ENCODE measurements at places on chromosomes 5 and 9.

DNA sequence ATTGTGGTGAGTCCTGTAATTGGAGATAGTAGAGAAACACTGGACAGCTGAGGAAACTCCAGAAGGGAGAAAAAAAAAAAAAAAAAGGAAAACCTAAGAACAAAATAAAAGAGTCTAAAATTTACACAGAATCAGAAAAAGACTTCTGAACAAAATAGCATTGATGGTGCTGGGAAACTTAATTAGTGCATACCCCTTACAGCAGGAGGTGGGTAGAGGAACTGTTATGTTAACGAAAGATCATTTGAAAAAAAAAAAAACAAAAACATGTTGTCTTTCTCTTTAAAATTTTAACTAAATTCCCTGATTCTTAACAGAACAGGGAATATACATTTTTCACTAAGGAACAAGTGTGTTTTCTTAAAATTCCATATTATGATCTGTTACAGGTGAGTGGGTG, 11.6 kb upstream of the MTX3 start:
- no peak for DNase-seq

GRCh38 chr5:102222772-102223171, 73.3 kb downstream of the SLCO4C1 start:
- no peak for DNase-seq

GRCh38 chr9:20981486-20981885, 50.0 kb downstream of the HACD4 start:
- no peak for DNase-seq

- DNase-seq, result no peak
These were observed 56.0 kb downstream of the RAD23B start for GRCh38 chr9:107338911-107339659.

DNA sequence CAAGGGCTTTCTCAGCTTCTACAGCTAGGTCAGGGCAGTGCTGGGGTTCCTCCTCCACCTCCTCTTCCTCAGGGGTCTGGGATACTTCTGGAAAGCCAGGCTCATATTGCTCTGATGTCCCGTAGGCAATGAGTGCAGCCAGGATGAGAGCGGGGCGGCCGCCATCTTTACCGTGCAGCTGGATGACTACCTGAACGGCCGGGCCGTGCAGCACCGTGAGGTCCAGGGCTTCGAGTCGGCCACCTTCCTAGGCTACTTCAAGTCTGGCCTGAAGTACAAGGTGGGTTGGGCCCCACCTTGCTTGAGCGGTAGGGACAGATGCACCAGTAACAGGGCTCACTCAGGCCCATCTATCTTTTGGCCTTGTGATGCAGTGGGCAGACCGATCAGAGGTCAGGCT, 34.8 kb downstream of the GSN start:
- DNase-seq, result no peak

DNA sequence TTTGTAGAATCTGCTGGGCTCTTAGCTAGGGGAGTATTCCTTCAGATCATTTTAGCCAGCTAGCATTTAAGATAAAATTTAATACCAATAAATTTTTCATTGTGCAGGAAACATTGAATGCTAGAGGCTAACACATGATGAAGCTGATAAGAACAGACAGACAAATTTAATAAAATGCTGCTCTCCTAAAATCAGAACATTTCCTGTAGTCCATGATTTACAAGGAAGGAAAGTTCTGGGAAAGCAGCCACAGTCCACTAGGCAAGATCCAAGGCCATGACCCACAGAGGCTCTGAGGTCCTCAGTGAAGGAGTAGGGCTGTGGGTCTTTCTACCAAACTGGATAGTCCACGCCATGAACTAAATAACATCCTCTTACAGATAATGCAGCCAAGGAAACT, 253.0 kb downstream of the ICE1 start:
- DNase-seq, result no peak

GRCh38 chr5:88732181-88732633, 150.8 kb downstream of the MEF2C start:
- peak; percentile 92 for DNase-seq

GRCh38 chr5:139637438-139638089, 10.6 kb upstream of the CXXC5 start:
- no peak for DNase-seq

- no peak for DNase-seq
These were observed 7.4 kb downstream of the FAM163B start for GRCh38 chr9:133601746-133602145.

DNA sequence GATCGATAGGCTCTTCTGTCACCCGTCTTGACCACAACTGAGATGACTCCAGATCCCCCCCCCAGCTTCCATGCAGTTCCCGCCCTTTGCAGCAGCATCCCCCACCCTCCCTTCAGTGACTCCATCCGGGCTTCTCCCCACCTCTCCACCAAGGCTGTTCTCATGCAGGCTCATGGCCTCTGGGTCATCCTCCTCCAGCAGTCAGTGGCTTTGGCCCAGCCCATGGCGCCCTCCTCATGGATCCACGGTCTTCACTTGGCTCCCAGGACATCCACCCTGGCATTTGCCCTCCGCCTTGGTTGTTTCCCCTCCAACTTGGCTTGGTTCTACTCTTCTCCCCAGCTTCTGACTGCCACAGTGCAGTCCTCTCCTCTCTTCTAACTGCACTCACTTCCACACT, 96.7 kb upstream of the RUFY1 start:
- DNase-seq, result no peak

GRCh38 chr5:80010754-80011392, 19.8 kb upstream of the MTX3 start:
- no peak for DNase-seq

GRCh38 chr9:95572381-95573151, 55.8 kb upstream of the PTCH1 start:
- no peak for DNase-seq

DNA sequence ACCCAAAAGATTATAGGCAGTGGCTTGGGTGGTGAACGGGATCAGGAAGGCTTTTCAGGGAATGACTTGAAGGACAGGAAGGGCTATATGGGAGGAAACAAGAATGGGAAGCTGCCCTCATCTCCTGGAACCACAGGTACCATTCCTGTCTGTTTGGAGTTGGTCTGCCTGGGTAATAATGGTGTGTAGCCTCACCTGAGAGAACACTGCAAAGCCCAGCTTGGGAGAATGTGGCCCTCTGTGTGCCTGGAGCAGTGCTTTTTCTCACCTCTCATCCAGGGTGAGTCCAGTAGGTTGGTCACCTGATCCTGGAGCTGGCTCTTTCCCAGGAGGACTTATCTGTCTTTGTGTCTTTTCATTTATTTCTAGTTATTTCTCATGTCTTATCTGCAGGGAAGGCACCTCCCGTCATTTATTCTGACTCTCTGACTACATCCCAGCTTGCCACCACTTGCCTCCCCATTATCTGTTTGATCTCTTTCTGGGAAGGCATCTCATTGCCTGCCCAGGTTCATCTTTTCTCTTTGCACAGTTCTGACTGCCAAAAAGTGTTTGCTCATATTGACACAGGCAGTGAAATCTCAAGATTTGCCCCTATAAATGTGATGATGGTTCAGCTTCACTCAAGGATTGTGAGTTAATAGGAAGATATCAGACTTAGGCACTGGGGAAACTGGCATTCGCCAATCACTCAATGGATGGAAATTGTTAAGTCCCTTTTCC, 22.5 kb upstream of the OR2S2 start:
- no peak for DNase-seq

DNA sequence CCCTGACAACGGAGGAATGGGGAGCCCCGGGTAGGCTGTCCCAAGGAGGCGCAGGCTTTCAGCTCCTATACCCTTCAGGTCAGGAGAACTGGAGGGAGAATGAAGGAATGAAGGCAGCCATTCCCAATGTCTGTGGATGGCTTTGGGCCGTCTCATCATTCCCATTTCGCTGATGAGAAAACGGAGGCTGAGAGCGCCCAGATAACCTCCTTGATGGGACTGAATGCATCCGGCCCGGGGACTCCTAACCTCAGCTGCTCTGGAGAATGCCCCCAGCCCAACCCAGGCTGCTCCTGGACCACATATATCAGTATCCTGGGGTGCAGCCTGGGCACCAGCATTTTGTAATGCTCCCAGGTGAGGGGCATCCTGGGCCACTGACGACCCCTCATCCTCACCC, 52.6 kb upstream of the RNU6ATAC start:
- no peak for DNase-seq

DNA sequence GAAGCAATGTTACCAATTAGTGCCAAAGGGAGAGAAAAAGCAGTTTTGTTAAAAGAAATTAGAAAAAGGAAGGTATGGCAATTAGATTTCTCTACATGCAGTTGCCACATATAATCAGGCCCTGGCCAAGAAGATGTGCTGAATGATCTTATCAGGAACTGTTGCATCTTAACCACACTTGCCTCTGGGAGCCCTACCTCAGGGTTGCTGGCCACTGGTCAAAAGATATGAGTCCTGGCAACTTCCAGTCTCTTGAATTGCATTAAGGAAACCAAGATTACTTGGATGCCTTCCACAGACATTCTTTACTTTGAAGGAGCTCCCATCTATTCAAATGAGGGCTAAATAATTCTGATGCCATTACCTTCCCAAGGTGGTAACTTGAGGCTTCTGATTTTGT, 60.4 kb downstream of the TNC start:
- no peak for DNase-seq

GRCh38 chr5:61669531-61669930, 337.5 kb downstream of the ZSWIM6 start:
- DNase-seq, result no peak

DNA sequence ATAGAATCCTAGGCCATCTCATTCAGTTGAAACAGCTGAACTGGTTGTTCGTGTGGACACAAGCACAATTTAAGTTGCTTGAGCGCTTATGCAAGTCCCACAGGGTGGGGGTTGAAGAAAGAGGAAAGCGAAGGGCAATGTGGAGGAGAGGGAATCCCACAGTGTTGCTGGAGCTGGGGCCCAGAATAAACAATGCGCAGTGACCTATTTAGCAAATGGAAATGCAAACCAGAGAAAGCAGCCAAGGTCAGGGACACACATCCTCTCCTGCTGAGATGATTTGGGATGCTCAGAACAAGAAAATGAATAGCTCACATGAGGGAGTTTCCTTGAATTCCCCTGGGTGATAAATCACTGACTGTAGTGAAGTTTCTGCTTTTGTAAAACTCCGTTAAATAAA, 838.3 kb downstream of the TLE4 start:
- no peak for DNase-seq

- DNase-seq, result no peak
These were observed 20.9 kb downstream of the SLC6A18 start for GRCh38 chr5:1245905-1246576.

- no peak for DNase-seq
These were observed 38.1 kb upstream of the PRUNE2 start for GRCh38 chr9:76944011-76944410.

DNA sequence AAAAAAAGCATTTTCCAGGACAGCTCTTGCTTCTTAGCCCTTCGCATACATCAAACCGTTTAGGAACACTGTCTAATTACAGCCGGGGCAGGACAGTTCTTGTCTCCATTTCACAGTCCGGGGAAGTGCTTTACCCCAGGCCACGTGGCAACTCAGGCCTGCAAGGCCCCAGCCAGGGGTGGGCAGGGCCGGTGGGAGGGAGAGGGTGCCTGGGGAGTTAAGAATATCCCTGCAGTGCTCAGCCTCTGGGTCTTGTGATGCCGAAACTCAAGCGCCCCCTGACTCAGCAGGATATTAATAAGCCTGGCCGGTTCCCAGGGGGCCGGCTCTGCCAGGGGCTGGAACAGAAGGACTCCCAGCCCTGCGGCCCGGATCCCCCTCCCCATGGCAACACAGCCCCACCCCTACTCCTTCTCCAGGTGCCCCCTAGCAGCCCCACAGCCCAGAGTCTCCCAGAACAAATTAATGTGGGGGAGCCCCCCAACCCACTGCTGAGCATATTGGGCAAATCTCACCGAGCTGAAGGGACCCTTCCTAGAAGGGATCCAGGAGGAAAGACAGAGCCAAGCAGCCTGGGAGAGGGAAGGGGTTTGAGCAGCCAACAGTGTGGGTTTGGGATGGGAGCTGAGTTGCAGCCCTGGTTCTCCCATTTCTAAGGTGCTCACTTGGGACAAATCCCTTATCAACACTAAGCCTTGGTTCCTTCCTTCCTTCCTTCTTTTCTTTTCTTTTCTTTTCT, 45.3 kb downstream of the PLPP7 start:
- DNase-seq, result no peak

DNA sequence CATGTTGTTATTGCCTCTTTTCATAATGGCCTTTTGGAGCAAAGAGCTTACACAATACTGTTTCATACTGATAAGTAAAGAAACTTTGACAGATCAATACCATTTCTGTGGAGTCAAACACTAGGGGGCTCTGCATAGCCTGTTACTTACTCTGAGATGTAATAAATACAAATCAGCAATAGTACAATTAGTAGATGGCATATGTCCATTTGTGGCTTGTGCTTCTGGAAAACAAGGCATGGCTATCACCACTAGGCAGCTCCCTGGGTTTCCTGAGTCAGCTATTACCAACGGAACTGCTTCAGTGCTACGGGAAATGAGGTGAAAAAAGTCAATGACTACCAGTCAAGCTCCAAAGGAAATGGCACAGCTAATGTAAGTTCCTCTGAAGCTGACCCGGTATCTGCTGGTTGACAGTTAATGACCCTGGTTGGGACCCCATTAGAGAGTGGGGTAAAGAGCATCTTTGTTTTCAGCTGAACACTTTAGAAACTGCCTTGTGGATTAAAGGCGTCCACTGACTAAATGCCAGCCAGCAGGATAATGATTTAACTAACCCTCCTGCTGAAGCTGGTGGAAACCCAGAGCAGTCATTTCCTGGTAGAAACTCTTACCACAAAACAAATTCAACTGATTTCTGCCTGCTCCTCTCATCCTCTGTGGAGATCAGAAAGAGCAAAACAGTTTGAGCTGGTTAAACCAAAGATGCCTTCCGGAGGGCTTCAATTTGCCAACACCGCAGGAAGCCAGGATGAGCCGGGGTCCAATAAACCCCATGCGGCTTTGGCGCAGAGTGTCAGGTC, 69.0 kb upstream of the FAM169A start:
- no peak for DNase-seq

DNA sequence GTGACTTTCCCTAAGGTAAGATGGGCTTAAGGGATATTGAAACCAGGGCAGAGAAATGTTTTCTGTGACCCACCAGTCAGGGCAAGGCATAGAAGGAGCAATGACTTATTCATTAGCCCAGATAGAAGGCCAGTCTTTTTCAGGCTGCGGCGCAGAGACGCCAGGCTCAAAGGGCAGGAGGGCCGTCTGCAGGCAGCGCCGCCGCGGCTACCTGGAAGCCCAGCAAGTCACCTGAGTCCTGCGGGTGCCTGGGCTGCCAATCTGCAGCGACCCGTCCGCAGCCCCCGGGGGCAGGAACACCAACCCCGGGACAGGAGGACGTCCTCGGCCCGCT, 322 bp upstream of the SH3GL2 start:
- DNase-seq, result no peak

DNA sequence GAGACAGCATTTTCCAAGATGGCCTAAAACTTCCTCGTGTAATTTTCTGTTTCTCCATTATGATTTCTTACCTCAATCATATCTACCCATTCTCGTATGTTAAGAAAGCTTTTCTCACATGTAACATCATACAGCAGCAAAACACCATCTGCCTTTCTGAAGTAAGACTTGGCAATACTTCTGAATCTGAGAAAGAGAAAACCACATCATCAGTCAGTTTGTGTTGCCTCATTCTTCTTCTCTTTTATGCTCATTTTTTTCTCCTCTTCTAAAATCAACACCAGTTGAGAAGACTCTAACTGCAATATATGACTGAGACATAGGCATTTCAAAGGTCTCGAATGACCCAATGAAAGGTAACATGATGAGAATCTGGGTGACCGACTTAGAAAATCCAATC, 66.0 kb downstream of the RASEF start:
- DNase-seq, result no peak
